Endothelial cell (in vitro differentiated cells): ENCODE measurements at places on chromosomes 7 and 10.

- no peaks in the 10 kb centered on the region for H3K36me3 ChIP-seq
- DNase-seq = no peak
- H3K27me3 ChIP-seq = peaks cover 2% of the 10 kb centered on the region
- no peak overlapping the region for H3K27ac ChIP-seq
- H3K4me3 ChIP-seq = no peak overlapping the region
Measured at GRCh38 chr7:101746314-101746713, 71.1 kb upstream of the CUX1 start.

GRCh38 chr7:6232534-6232933 lies 39.9 kb downstream of the CYTH3 start:
- peaks cover 3% of the 10 kb centered on the region for H3K27me3 ChIP-seq
- DNase-seq = no peak
- no peak overlapping the region for H3K4me3 ChIP-seq
- peaks cover 23% of the 10 kb centered on the region for H3K4me1 ChIP-seq

DNA sequence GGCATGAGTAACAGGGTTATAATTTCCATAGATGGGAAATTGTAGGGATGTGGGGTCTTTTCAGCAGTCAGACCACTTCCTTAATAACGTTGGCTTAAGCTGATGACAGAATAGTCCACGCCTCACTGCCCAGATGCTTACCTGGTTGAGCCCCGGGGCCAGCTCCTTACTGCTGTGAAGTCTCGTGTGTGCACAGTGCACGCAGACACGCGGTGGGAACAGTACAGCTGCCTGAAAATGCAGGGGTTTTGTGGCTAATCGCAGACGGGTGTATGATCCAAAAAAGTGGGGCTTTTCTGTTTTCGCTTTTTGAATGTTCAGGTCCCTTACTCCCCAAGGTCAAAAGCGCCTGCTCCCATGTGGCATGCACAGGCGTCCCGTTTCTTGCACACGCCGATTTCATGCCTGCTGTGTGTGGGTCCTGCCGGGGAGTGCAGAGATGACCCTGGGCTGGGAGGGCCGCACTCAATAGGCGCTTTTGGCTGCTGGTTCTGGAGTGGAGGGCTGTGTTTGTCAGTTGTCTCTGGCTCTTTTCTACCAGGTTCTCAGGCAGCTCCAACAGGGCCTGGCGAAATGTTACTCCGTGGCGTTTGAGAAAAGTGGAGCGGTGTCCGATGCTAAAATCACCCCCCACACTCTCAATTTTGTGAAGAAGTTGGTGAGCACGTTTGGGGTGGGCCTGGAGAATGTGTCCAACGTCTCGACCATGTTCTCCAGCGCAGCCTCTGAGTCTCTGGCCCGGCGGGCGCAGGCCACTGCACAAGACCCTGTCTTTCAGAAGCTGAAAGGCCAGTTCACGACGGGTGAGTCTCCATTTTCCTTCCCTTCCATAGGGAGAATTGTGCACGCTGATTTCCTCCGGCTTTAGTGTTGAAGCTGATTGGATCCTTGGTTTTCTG lies 116.0 kb downstream of the TRRAP start:
- H3K4me1 ChIP-seq = no peaks in the 10 kb centered on the region
- peaks cover 40% of the 10 kb centered on the region for H3K36me3 ChIP-seq
- peak overlapping the region; percentile 27 for H3K4me3 ChIP-seq
- DNase-seq = no peak

DNA sequence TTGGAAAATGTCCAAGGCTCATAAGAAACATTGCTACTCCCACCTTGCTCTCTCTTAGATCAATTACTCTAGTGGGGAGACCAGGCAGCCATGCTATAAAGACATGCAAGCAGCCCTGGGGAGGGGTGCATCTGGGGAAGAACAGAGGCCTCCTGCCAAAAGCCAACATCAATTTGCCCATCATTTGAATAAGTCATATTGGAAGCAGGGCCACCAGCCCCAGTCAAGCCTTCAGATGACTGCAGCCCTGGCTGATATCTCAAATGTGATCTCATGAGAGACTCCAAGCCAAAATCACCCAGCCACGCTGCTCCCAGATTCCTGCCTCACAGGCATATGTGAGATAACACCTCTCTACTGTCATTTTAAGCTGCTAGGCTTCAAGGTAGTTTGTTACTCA lies 157.5 kb upstream of the PDE1C start:
- no peak overlapping the region for H3K27ac ChIP-seq
- no peaks in the 10 kb centered on the region for H3K36me3 ChIP-seq
- peaks cover 4% of the 10 kb centered on the region for H3K27me3 ChIP-seq
- no peaks in the 10 kb centered on the region for H3K4me1 ChIP-seq

DNA sequence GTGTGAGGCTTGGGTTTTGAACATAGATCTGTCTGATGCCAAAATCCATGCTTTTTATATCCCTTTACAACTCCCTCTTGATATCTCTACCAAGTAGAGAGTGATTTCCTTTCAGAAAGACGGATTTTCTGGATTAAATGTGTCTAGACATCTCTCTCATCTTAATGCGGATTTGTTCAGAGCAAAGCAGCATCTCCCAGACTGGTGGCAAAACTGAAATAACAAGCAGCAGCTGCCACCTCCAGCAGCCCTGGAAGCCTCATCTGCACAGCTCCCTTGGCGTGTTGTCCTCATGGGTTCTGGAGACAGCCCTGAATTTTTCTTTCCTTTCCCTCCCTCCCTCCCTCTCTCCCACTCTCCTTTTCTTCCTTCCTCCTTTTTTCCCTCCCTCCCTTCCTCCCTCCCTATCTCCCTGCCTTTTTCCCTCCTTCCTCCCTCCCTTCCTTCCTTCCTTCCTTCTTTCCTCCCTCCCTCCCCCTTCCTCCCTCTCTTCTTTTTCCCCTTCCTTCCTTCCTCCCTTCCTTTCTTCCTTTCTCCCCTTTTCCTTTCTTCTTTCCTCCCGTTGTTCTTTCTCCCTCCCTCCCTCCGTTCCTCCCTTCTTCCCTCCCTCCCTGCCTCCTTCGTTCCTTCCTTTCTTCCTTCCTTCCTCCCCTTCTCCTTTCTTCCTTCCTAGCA lies 639.9 kb downstream of the TYW1 start:
- H3K27ac ChIP-seq = no peak overlapping the region
- no peak for DNase-seq
- no peaks in the 10 kb centered on the region for H3K4me1 ChIP-seq
- no peak overlapping the region for H3K4me3 ChIP-seq

- no peak overlapping the region for H3K4me3 ChIP-seq
- no peaks in the 10 kb centered on the region for H3K36me3 ChIP-seq
- no peak for DNase-seq
- no peaks in the 10 kb centered on the region for H3K4me1 ChIP-seq
Measured at GRCh38 chr7:24073651-24074420, 210.2 kb upstream of the NPY start.

GRCh38 chr10:43114743-43115611 lies 23.3 kb upstream of the CSGALNACT2 start:
- H3K27ac ChIP-seq = no peak overlapping the region
- H3K4me3 ChIP-seq = no peak overlapping the region
- peaks cover 8% of the 10 kb centered on the region for H3K27me3 ChIP-seq
- no peaks in the 10 kb centered on the region for H3K4me1 ChIP-seq
- no peaks in the 10 kb centered on the region for H3K36me3 ChIP-seq
- DNase-seq = no peak

DNA sequence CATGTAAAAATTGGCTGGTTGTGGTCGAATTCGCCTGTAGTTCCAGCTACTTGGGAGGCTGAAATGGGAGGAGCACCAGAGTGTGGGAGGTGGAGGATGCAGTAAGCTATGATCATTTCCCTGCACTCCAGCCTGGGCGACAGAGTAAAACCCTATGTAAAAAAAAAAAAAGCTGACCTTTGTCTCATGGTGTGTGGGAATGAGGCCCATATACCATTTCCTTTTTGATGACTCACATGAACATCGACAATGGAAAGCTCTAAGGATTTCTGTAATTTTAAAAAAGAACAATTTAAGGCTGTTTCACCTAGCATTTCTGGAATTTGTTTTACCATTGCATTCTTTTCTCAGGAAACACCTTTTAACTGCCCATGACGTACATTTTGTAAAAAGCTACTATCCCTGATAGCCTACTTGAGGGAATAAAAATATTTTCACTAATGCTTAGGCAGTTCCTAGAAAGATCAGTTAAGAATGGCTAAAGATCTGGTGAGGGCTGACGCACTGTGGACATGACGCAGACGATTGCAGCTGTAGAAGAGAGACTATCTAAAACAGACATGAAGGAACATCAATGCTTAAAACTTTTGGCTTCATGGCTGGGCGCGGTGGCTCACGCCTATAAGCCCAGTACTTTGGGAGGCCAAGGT lies 400.6 kb upstream of the IGFBP3 start:
- H3K27ac ChIP-seq = no peak overlapping the region
- H3K4me3 ChIP-seq = no peak overlapping the region

DNA sequence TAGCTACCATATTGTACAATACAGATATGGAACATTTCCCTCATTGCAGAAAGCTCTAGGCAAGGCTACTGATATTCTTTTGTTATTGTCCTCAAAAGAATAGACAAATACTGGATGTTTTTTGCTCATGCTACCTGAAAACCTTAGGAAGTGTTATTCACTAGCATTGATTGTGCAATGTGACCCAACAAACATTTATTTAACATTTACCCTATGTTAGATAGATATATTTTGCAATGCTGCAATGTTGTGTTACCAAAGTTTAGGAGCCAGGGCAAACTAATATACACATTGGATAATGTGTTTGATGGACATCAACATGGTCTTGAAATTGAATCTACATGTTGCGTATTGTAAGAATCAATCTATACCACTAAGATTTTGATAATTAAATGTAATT lies 112.8 kb upstream of the CREB5 start:
- peaks cover 2% of the 10 kb centered on the region for H3K4me1 ChIP-seq
- H3K27me3 ChIP-seq = no peaks in the 10 kb centered on the region
- no peaks in the 10 kb centered on the region for H3K36me3 ChIP-seq

DNA sequence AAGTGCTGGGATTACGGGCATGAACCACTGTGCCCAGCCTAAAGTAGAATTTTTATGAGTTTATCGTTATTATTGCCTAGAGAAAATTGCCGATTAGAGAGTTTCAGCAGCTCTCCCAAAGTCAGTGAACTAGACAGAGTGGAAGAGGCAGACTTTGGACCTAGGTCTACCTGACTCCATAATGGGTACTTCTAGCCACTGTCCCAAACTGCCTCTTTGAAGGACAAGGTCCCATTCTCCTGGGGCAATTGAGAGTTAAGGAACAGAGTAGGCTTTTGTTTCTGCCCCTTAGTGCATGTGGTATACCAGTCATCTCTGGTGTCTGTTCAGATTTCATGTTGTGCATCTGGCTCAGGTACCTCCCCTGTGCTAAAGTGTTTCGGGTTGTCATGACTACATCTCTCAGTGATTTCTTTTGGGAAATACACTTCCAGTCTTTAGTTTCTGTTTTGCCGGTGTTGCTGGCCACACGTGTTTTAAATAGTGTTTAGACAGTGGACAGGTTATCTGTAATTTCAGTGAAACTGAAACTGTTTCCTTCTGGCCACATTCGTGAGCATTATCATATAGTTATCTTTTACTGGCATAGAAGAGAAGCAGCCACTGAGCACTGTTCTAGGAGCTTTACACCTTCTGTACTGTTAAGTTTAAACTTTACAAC lies 4.7 kb downstream of the TMEM236 start:
- H3K4me3 ChIP-seq = no peak overlapping the region
- H3K27ac ChIP-seq = no peak overlapping the region
- peaks cover 4% of the 10 kb centered on the region for H3K36me3 ChIP-seq
- no peak for DNase-seq
- H3K4me1 ChIP-seq = peaks cover 8% of the 10 kb centered on the region
- H3K27me3 ChIP-seq = no peaks in the 10 kb centered on the region

DNA sequence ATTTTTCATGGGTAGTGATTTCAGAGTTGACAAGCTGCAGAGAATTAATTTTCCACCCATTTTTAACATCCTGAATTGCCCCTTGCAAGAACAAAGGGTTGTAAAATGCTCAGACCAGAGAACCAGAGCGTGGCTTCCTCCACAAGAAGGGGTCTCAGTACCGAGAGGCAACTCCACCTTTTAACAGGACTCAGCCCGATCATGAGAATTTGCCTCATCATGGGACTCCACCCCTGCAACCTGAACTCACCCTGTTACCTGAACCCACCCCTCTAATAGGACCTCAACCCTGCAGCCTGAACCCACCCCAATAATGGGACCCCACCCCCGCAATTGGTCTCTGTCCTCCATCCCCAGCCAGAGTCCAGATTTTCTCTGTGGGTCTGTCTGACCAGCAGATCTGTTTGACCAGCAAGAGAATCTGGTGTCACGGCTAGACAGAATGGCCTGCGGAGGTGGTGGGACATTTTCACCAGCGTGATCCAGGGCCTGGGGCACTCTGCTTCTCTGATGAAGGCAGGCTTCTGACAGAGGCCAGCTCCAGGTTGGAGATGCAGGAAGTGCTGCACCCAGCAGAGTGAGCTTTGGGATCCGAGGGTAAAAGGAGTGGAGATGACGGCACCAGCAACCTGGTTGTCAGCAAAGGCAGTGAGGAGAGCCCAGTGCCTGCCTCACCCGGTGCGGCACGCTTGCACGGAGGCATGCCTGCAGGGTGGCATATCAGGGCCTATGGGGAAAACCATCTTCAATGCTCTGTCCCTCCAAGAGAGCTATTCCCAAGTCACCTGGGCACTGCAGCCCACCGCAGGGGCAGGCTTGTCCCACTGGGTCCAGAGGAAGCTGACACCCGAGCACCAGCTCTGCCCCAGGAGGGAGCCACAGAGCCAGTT lies 136.6 kb downstream of the TCERG1L start:
- H3K27ac ChIP-seq = no peak overlapping the region
- no peaks in the 10 kb centered on the region for H3K27me3 ChIP-seq
- H3K4me3 ChIP-seq = no peak overlapping the region
- peaks cover 14% of the 10 kb centered on the region for H3K36me3 ChIP-seq

DNA sequence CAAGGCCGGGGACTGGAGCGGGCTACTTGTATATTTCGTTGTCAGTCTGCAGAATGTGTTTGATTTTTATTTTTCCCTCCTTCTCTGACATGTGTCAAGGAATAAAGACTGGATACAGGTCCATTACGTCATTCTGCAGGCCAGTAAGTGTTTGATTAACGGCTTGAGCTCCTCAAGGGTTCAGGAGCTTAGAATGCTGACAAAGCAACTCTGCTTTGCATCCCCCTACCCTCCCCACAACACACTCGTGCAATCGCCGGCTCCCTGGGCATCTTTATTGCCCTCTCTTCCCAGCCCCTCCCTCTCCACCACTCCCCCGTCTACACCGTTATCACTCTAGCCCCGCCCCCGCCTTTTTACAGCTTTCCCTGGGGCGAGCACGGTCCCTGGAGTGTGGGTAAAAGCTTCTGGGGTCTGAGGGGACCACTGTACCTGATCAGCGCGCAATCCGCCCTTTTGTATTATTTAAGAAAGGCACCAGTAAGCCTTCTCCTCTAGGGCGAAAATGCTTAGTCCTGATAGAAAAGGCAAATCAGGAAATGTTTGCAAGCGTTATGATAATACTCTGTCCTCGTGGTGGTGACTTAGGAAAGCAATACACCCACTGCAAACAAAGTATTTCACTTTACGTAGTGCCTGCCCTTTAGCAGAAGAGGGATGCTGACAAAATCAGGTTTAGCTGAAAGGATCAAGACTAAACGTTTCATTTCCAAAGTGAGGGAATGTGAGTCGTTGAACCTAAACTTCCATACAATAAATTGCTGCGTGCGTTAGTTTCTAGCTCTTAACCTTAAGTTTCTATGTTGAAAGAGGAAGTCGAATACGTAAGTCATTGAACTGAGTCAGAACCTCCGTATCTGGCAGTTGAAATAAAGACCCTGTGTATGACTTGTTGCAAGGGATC lies 1.4 kb upstream of the CREB5 start:
- DNase-seq = no peak
- peaks cover 16% of the 10 kb centered on the region for H3K4me1 ChIP-seq
- H3K4me3 ChIP-seq = peak overlapping the region; percentile 74
- peaks cover 26% of the 10 kb centered on the region for H3K27me3 ChIP-seq
